CD4-positive, alpha-beta T cell treated with Interferon alpha-2 for 1 hour (primary cell): ENCODE measurements at places on chromosomes 6 and 20.

DNA sequence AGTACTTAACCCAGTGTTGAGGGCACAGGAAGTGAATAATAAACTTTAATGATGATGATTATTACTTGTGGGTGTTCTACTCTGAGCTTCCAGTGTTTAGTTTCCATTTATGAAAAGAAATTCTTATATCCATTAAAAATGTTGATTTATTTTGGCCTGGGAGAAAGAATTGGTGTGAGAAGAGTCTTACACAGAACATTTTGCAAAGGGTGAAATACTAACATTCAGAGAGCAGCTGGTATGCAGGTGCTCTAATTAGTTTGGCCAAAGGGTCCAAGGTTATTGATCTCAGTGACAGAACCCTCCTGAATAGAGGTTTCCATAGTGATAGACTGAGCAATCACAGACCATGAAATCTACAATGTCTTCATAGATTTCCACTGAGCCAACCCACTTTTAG, 4.4 kb downstream of the OSER1 start:
- DNase-seq, result no peak

- no peak for DNase-seq
Observed at GRCh38 chr6:37347670-37348111, 6.1 kb upstream of the RNF8 start.

DNA sequence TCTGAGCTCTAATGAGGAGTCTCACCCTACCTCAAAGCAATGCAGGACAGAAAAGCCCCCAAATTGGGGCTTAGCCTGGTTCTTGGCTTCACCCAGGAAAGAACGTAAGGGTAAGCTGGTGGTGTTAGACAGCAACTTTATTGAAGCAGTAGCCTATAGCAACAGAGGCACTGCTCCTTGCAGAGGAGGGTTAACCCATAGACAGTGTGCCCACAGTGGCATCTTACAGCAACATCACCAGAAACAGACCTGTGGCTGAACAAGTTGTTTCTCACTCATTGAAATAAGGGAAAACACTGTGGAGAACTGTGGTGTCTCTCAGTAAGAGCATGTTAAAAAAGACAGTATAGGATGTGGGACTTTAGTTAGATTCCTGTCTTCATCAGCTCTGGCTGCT, 80.4 kb upstream of the SPTLC3 start:
- no peak for DNase-seq

DNA sequence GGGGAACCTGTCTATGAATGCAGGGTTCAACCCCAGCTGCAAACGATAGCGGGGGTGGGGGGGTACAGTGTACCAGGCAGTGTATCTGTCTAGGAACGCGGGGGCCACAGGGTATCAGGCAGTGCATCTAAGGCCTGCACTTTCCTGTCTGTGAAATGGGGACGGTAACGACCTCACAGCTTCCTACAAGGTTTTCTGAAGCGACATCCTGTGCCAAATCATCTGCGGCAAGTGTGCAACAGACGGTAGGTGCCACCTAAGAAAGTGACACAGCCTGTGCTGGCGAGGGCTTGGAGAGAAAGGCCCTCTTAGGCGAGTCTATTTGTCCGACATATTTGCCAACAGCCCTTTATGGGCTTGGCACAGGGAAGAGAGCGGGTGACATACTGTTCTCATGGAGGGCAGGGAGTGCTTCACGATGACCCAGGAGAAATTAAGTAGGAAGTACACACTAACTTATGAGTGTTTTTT, 3.8 kb downstream of the DIDO1 start:
- DNase-seq, result peak; percentile 31

DNA sequence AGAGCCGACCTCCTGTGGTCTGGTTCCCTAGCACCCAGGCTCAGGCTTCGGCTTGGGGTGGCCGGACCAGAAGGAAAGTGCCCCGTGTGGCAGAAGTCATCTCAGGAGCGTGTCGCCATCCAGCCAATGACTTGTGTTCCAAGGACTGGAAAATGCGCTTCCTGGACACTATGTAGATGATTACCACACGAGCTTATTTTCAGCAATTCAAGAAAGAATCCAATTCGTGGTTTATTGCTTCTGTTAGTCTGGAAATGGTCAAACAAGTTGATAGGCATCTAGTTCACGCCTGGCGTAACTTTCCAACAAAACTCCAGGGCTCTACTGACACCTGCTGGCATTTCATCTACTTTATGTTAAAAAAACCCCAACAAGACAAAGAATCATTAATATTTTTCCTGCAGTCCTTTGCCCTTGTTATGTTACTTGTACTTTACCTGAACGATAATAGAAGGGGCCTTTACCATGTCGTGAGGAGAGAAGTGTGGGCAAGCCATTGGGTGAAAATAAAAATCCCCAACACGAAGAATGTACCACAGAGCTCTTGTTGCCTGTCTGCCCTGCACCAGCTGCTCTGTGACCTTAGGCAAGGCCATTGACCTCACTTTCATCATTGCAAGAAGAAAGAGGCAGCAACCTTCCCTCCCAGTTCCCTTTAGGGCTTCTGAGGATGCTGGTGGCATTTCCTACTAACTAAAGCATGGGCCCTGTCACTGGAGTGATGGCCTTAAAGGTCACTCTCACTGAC, 154.7 kb upstream of the LAMP5 start:
- no peak for DNase-seq

- no peak for DNase-seq
Observed at GRCh38 chr6:89315249-89315885, at the start of gene GABRR2. GABRR2 (minus strand) TSS chr6:89315299; CDS start chr6:89315165, 134 bp downstream.
